ENCODE measurements at places on chromosomes 5 and 9.

- DNase-seq = no peak
These were observed 121.8 kb downstream of the SLF1 start for GRCh38 chr5:94740286-94740685.

DNA sequence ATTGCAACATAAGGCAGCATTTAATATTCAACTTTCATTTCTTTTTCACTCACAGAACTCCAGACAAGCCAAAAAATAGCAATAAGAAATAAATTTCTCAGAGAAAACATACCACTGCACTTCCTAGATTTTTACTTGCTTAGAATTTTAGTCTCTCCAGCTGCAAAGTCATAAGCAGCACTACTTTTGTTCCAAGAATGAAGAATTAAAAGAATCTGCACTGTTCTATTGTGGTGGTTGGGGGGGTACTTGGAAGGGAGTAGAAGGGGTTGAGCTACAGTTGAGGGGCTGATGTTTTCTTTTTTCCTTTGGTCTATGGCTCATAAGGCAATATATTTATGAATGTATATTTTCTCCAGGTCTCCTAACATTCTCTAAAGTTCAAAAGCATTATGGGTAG, 144.5 kb downstream of the KIAA0825 start:
- no peak for DNase-seq

DNA sequence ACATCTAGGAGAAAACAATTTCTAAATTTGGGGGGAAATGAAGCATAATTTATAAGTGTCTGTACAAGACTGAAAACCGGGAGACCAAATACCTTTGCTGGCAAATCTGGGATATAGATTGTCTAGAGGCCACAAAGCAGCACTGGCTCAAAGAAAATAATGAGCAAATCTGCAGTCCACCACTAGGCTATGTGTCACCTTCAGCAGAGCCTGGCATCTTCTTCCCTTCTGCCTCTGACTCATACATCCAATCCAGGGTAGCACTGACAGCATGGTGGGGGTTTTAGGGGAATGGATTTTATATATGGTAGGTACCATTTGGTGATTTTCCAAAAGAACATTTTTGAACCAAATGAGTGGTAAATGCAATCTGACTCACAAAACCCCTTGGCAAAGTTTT, 12.8 kb downstream of the FAM81B start:
- no peak for DNase-seq

DNA sequence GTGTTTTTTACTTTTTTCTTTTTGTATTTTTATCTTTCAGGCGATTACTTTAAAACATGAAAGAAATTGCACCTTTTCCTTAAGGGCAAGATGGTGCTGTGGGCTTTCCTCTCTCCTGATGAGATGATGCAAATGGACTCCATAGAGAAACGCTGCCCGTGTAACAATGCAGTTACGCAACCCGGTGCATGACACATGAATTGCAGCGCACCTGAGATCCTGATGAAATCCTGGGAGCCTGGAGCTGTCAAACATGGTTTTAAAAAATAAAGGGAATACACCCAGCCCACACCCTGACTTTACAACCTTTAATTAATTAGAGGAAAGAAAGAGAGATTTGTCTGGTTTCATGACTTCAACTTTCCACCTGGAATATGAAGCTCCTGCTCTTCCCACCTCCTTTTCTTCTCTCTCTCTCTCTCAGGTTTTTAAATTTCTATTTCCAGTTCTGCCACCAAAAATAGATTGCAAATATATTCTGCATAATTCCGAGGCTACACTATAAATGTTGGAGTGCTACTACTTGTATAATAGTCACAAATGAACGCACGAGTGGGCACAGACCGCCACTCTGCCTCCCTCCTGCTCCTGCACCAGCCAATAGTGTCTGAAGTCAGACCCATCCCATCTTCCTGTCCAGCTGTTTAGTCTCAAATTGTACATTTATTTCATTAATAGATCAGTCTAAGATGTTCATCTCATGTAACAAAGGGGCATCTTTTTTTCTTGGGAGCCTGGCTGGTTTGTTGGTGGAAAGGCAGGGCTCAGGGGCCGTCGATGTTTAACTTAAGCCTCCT, 179.1 kb downstream of the AUH start:
- DNase-seq = no peak

GRCh38 chr9:113853333-113853732, 22.8 kb upstream of the ZNF618 start:
- DNase-seq = no peak

DNA sequence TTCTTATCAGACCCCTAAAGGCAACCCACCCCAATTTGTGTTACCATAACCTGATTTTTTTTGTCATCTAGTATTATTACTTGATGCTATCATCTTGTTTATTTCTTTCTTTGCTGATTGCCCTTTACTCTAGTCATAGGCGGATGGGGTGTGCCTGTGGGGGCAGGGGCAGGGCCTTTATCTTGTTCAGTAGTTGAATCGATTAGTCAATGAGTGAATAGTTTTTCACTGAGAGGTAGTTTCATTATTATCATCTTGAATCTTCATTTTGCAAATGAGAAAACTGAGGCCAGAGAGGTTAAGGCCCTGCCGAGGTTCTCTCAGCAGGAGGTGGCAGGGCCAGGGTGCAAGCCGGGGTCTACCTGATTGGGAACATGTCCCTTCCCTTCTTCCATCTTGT, 9.4 kb upstream of the GM2A start:
- no peak for DNase-seq

GRCh38 chr5:157481265-157481664, 21.3 kb downstream of the NIPAL4 start:
- no peak for DNase-seq

GRCh38 chr5:34533582-34534522, 122.3 kb upstream of the RAI14 start:
- peak; percentile 80 for DNase-seq

- DNase-seq = no peak
These were observed 182.0 kb downstream of the GIN1 start for GRCh38 chr5:102937894-102938293.

DNA sequence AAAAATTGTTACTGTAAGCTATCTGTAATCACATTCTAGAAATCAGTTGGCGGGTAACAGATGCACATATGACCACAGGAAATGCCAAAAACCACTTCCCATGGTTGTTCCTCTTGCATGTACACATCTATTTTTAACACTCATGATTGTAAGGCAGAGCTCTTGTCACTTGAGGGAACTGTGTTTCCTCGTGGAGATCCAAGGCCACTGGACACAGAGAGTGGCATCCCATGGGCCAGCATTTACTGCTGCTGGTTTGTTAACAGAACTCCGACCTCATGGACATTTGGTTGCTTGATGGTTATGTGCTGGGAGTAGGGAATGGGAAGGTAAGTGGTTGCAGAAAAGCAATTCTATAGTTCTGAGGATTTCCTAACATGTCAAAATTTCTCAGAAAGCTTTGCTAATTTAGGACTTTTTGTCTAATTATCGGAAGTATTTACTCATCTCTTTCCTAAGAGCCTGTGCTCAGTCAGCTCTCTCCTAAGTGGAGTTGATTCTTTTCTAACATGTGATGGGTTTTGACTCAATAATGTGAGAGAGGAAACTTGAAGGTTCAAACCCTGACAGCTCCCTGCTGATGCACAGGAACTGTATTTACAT, 202.0 kb upstream of the NR3C1 start:
- no peak for DNase-seq

GRCh38 chr5:137808503-137809135, 54.5 kb upstream of the HNRNPA0 start:
- DNase-seq = no peak

- DNase-seq = no peak
These were observed 20.9 kb upstream of the SLC31A2 start for GRCh38 chr9:113129884-113130283.

DNA sequence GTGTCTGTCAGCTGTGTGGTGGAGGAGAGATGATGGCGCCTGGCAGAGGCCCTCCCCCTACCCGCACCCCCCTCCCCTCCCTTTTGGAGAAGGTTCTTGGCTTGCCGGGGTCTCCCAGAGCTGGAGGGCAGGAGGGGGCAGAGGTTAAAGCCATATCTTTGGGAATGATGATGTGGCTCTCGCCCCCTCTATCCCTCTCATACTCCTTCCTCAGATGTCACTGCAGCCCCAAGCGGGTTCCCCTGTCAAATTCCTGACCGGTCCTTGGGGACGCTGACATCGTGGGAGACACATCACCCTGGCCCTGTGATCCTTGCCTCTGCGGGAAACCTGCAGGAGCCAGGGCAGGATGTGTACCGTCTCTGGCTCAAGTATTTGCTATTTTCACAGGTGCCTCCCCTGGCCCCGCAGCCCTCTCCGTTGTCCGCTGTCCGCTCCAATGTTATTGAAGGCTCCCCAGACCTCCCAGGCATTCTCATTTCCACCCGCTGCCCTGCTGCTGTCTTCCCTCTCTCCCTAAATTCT, 109.5 kb downstream of the FOXD1 start:
- DNase-seq = no peak

GRCh38 chr5:38338455-38338854, 80.1 kb downstream of the EGFLAM start:
- DNase-seq = no peak

DNA sequence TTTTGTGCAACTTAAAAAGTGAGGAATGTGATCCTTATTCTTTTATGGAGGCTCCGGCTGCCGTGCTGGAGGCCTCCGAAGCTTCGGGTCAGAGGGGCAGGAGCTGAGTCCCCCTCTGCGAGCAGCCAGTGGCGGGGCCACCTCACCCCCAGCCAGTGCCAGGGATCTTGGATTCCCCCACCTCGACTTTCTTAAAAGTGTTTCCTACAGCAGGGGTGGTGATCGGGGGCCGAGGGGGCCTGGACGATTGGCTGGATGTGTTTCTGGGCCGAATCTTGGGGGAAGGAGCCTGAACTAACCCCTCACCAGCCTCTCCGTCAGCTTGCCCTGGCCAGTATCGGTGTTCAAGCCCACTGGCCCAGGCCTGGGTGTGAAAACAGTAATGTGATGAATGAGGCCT, 92.2 kb upstream of the LMX1B start:
- no peak for DNase-seq

DNA sequence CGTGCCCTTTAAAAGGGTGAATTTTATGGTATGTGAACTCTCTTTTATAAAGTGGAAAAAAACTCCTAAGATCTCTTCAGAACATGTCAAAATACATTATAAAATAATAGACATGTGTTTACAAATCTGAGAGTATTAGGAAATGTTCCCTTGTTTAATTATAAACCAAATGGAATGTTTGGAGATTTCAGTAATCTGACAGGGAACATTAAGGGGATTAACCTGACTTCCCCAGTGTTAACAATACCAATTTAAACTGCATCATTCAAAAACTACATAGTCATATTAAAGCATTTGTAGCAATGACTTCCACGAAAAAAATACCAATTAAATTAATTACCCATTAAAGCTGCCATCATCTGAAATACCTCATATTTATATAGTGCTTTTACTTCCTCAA, 1.6 kb upstream of the OCLN start:
- DNase-seq = no peak

DNA sequence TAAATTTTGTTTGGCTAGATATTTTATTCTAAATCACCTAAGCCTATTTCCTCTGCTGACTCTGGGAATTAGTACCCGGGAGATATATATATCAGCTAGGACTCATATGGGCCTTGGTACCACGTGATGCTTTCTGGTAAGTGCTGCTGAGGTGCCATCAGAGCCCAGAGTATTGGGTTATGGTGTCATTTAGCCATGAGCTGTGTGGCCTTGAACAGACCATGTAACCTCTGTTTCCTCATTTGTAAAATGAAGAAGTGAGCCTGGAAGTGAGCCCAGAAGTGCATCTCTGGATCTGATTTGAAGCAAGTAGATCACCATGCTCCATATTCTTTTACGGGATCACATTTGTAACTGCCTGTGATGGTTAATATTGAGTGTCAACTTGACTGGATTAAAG, 126.1 kb downstream of the GPBP1 start:
- no peak for DNase-seq

- no peak for DNase-seq
These were observed 612.8 kb downstream of the CSNK1G3 start for GRCh38 chr5:124124711-124125229.

DNA sequence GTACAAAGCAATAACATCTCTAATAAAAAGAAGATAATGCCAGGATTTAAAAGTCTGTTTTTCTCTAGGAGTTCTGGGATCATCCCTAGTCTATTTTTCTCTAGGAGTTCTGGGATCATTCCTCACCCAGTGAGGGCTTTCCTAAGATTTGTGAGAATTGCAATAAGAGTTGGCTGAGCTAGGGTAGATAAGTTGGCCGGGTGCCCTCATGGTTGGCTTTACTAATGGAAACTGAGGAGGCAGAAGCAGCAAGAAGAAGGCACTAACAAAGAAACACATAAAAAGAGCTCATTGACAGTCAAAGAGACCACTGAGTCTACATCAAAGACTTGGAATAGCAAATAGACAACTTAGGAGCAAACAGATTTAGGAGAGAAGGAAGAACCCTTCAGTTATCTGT, 4.2 kb downstream of the SLC1A3 start:
- no peak for DNase-seq

DNA sequence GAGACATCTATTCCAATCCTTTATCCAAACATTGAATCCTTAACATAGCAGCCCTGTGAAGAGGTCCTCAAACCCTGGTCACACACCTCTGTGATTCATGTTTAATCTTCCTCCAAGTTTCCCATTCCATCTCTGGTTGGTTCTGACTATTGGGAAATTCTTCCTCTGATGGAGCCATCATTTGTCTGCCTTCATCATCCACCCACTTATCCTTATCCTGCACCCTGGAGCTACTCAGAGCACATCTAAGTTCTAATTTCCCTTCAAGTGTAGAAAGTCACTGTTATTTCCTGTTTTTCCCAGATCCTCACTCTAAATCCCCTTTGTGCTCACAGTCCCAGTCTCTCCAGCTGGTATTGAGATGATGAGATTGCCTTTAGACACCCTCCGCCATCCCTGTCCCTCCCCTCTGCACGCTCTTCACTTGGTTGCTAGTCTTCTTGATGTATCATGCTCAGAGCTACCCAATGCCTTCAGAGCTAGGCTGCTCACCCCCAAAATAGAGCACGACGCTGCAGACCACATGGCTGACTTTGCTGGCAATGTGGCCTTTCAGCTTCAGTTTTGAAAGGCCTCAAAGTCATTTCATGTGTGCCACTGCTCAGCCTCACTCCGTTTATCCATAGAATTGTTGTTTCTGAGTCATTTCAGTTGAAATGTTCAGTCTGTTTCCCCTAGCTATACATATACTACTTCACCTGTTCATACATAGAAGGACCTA, 154.3 kb downstream of the PALM2AKAP2 start:
- DNase-seq = no peak

- DNase-seq = no peak
These were observed 480.4 kb upstream of the TUSC1 start for GRCh38 chr9:26158631-26159150.

- no peak for DNase-seq
These were observed 21.3 kb downstream of the PWWP2A start for GRCh38 chr5:160097991-160098390.

DNA sequence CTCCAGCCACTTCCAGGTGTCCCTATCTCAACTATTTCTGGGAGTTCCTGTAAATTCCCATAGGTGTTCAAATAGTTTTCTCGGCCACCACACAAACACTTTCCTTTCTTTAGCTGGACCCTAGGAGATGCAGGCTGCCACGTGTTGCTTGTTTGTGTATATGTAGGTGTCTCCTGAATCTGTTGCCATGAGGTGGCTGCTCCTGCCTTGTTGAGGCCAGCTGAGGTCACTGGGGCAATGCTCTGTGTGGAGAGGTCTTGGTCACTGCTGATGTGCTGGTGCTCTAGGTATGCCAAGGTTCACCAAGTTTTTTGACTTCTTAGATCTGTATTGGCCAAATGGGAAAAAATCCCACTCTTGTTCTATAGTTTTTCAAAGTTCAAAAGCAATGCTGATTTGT, 132.5 kb upstream of the CHD1 start:
- no peak for DNase-seq

Data from amniotic stem cell (primary cell).